Esophagus squamous epithelium (tissue), 5 donors: ENCODE measurements at places on chromosomes 11 and 22. TPM values are rescaled to one million over a fixed set of nuclear protein-coding genes. Genes with fewer than 3 reads are reported as not detected.

- no peaks in the 10 kb centered on the region for H3K36me3 ChIP-seq
- no peaks in the 10 kb centered on the region for H3K27me3 ChIP-seq
- H3K4me3 ChIP-seq, result no peak overlapping the region
- no peak for DNase-seq
- no peak overlapping the region for H3K27ac ChIP-seq
Observed at GRCh38 chr11:113615773-113616172, 90.3 kb downstream of the TMPRSS5 start.

DNA sequence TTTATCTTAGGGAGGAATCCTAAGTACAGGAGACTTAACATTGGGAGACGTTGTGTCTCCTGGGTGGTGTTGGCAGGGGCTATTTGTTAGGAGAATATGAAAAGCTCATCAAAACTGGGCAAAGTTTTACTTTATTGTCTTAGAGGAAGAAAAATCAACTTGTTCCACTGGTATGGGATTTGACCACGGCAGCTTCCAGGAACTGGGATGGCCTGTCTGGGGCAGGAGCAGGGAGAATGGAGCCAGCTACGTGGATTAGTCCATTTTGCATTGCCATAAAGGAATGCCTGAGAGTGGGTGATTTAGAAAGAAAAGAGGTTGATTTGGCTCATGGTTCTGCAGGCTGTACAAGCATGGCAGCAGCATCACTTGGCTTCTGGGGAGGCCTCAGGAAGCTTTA is 198.4 kb downstream of the ADAMTS15 start:
- H3K27ac ChIP-seq, result peak overlapping the region; percentile 73
- H3K27me3 ChIP-seq, result no peaks in the 10 kb centered on the region
- no peak for DNase-seq
- no peak overlapping the region for H3K4me3 ChIP-seq

- peaks cover 65% of the 10 kb centered on the region for H3K4me1 ChIP-seq
- H3K27ac ChIP-seq, result peak overlapping the region; percentile 50
- H3K27me3 ChIP-seq, result no peaks in the 10 kb centered on the region
- peaks cover 12% of the 10 kb centered on the region for H3K36me3 ChIP-seq
- DNase-seq, result no peak
Observed at GRCh38 chr11:65390099-65390941, 3.9 kb downstream of the FRMD8 start.

DNA sequence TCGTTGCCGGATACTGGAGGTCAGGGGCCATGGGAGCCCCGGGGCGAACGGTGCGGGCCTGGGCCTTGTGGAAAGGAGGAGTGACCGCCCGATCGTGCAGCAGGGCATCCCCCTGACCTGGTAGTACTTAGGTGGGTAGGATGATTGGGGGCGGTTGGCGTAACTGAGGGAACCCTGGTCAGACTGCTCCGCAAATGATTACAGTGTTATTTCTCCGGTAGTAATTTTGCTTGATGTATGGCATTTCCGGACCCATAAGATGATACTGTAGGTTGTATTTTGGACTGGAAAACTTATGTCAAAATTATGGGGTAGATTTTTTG is 762 bp downstream of the MTMR3 start:
- H3K27ac ChIP-seq, result peak overlapping the region; percentile 97
- no peaks in the 10 kb centered on the region for H3K27me3 ChIP-seq
- peak overlapping the region; percentile 81 for H3K4me3 ChIP-seq
- no peak for DNase-seq
- H3K36me3 ChIP-seq, result no peaks in the 10 kb centered on the region

DNA sequence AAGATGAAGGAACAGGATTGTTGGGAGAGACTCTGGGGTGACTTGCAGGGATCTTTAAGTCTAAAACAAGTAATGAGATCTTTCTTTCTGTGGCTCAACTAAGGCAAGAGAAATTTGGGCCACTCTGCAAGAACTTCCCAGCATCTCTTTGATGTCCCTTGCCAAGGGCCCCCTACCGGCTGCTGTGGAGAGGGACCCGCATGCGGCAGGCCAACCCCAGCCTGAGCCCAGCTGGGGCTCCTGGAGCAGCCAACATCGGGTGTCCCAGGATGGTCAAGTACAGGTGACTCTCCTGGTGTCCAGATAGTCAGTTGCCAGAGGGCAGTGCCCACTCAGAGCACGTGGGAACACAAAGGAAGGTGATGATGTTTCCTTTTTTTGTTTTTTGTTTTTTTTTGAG is 363.2 kb downstream of the TBC1D22A start:
- no peak overlapping the region for H3K27ac ChIP-seq
- no peaks in the 10 kb centered on the region for H3K27me3 ChIP-seq
- H3K4me1 ChIP-seq, result peaks cover 68% of the 10 kb centered on the region
- DNase-seq, result no peak
- H3K4me3 ChIP-seq, result no peak overlapping the region
- H3K36me3 ChIP-seq, result no peaks in the 10 kb centered on the region

GRCh38 chr22:27267145-27267544 is 534.4 kb downstream of the MN1 start:
- no peaks in the 10 kb centered on the region for H3K36me3 ChIP-seq
- no peak overlapping the region for H3K27ac ChIP-seq
- H3K27me3 ChIP-seq, result peaks cover 34% of the 10 kb centered on the region

GRCh38 chr11:119369132-119369925 is 12.2 kb downstream of the USP2 start:
- peak overlapping the region; percentile 22 for H3K4me3 ChIP-seq
- no peaks in the 10 kb centered on the region for H3K27me3 ChIP-seq

DNA sequence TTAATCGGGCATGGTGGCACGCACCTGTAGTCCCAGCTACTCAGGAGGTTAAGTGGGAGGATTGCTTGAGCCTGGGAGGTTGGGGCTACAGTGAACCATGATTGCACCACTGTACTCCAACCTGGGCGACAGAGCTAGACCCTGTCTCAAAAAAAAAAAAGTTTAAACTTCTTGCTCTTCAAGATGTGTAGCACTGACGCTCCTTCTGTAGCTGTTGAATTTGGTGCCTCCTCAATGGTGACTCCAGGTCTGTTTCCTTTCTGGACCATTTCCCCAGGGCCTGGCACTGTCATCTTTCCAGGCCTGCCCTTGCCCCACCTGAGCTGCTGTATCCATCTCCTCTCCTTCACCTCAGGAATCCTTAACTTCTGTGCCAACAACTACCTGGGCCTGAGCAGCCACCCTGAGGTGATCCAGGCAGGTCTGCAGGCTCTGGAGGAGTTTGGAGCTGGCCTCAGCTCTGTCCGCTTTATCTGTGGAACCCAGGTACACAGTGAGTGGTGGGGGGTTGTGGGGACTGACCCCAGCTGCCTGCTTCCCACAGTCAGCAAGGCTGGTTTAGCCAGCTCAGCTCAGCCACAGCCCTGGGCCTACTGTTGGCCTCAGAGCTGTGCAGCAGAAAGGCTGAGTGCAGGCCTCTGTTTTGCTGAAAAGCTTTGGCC is 2.1 kb downstream of the GCAT start:
- no peaks in the 10 kb centered on the region for H3K36me3 ChIP-seq
- H3K27ac ChIP-seq, result no peak overlapping the region
- no peaks in the 10 kb centered on the region for H3K27me3 ChIP-seq
- no peak for DNase-seq
- no peak overlapping the region for H3K4me3 ChIP-seq
- peaks cover 41% of the 10 kb centered on the region for H3K4me1 ChIP-seq

GRCh38 chr11:134230339-134230738 is 5.9 kb downstream of the VPS26B start:
- H3K27me3 ChIP-seq, result no peaks in the 10 kb centered on the region
- no peak for DNase-seq
- H3K4me1 ChIP-seq, result peaks cover 16% of the 10 kb centered on the region
- no peak overlapping the region for H3K27ac ChIP-seq
- no peaks in the 10 kb centered on the region for H3K36me3 ChIP-seq

DNA sequence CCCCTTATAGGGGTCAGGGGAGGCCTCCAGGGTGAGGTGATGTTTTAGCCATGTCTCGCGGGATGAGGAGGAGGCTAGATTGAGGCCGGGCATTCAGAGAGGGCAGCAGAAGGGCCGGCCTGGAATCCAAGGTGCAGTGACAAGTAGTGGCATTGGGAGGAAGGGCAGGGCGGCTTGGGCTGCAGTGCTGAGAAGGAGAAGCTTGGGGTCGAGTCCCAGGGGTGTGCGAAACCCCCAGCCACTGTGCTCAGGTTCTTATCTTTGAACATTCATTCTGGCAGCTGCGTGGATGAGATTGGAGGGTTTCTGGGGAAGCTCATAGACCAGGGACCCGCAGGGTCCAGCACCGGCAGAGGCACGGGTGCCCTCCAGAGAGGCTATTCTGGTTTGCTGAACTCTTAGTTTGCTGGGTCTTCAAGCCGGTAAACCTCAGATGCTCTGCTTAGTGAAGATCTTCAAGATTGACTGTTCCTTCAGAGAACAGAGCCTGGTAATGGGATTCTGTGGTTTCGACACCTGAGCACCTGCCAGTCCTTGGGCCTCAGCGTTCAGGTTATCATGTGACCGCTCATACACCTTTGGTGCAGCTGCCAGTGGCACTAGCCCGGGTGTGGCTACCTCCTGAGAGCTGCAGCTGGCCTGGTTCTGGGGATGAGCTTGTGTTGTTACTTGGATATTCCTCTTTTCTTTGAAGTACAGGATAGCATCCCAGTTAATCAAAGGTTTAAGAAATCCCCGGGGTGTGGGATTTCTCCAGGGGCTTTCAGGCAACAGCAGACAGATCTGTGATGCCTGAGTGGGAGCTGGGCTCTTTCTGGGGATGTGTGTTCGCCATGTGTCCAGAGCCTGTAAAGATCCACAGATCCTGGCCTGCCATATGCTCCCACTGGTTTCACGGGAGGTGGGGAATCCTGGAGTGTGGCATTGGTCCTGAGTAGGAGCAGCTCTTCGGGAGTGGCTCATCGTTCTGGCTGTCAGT is 152.8 kb downstream of the TBC1D22A start:
- H3K4me1 ChIP-seq, result no peaks in the 10 kb centered on the region
- H3K27me3 ChIP-seq, result no peaks in the 10 kb centered on the region
- H3K4me3 ChIP-seq, result no peak overlapping the region
- no peaks in the 10 kb centered on the region for H3K36me3 ChIP-seq
- no peak overlapping the region for H3K27ac ChIP-seq

- peaks cover 15% of the 10 kb centered on the region for H3K4me1 ChIP-seq
- no peaks in the 10 kb centered on the region for H3K27me3 ChIP-seq
- H3K27ac ChIP-seq, result no peak overlapping the region
- no peaks in the 10 kb centered on the region for H3K36me3 ChIP-seq
- no peak overlapping the region for H3K4me3 ChIP-seq
- DNase-seq, result no peak
Observed at GRCh38 chr22:47343611-47344010, 581.2 kb downstream of the TBC1D22A start.

DNA sequence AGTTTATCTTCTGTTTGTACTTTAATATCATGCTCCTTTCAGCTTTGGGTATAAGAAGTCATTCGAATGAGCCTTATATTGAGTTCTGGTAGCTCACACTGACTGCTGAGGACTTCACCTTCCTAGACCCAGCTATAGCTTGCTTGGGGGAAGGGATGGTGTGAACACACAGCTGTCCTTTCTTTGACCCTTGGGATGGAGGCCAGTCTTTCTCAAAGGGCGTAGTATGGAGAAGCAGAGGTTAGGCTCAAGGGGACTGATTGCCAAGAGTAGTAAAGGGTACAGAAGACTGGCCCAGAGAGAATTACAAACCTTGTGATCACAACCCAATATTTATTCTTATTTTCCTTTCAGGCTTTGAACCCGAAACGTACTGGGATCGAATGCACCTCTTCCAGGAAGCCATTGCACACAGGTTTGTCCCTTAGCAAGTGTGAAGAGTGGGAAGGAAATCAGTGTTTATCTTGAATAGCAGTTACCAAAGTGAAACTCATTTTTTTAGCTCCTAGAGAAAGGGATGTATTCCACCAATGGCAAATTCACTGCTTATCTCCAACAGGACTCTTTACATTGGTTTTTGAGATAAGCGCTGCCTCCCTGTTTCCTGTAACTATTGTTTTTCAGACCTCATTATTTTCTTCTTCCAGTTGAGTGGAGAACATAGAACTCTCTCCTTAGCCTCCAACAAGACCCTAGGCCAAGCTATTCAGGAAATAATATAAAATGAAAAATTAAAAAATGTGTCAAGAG is 42.8 kb upstream of the YWHAH start:
- no peak for DNase-seq
- no peaks in the 10 kb centered on the region for H3K4me1 ChIP-seq
- no peak overlapping the region for H3K27ac ChIP-seq
- no peaks in the 10 kb centered on the region for H3K27me3 ChIP-seq
- no peak overlapping the region for H3K4me3 ChIP-seq

GRCh38 chr11:88704485-88704884 is 361.3 kb downstream of the GRM5 start:
- H3K27ac ChIP-seq, result no peak overlapping the region
- no peak overlapping the region for H3K4me3 ChIP-seq
- no peaks in the 10 kb centered on the region for H3K27me3 ChIP-seq
- no peak for DNase-seq
- no peaks in the 10 kb centered on the region for H3K4me1 ChIP-seq

- no peaks in the 10 kb centered on the region for H3K27me3 ChIP-seq
- no peaks in the 10 kb centered on the region for H3K4me1 ChIP-seq
- H3K4me3 ChIP-seq, result no peak overlapping the region
- DNase-seq, result no peak
Observed at GRCh38 chr11:93608364-93608763, 53.1 kb upstream of the CEP295 start.

DNA sequence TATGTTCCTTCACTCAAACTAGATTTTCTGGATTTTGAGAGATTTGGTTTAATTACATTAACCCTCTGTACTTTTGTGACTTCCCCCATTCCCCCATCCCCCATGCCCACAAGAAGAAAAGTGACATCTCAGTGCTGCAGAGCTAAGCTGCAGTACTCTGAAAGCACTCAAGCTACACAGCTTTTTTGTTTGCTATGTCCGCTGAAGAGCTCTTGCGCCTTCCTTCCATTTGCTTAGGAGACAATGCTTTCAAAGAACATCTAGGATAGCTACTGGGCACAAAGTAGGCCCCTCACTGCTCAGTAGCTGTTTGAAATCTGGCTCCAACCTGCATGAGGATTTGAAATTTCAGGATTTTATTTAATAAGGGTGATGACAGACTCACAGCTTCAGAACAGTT is 69.7 kb downstream of the SLC17A6 start:
- DNase-seq, result no peak
- no peaks in the 10 kb centered on the region for H3K27me3 ChIP-seq
- H3K36me3 ChIP-seq, result no peaks in the 10 kb centered on the region
- no peak overlapping the region for H3K4me3 ChIP-seq
- H3K27ac ChIP-seq, result no peak overlapping the region

- no peak overlapping the region for H3K4me3 ChIP-seq
- no peaks in the 10 kb centered on the region for H3K36me3 ChIP-seq
- H3K27ac ChIP-seq, result no peak overlapping the region
- no peak for DNase-seq
- no peaks in the 10 kb centered on the region for H3K27me3 ChIP-seq
Observed at GRCh38 chr11:121110871-121111724, 10.1 kb downstream of the TECTA start.

- no peak overlapping the region for H3K4me3 ChIP-seq
- no peak for DNase-seq
- H3K4me1 ChIP-seq, result no peaks in the 10 kb centered on the region
Observed at GRCh38 chr22:47802421-47802820, 1040.0 kb downstream of the TBC1D22A start.

SLC1A2 gene
- total RNA-seq, result 0.04 TPM

PYGM gene
- 0.27 TPM for total RNA-seq

CYP2R1 gene
- 20.4 TPM for total RNA-seq
